ENCODE measurements at places on chromosomes 7 and 10.

GRCh38 chr7:39709768-39710311, 86.5 kb downstream of the RALA start:
- no peak for DNase-seq

- no peak for DNase-seq
These were observed 254.3 kb upstream of the GNAI1 start for GRCh38 chr7:79880312-79880711.

DNA sequence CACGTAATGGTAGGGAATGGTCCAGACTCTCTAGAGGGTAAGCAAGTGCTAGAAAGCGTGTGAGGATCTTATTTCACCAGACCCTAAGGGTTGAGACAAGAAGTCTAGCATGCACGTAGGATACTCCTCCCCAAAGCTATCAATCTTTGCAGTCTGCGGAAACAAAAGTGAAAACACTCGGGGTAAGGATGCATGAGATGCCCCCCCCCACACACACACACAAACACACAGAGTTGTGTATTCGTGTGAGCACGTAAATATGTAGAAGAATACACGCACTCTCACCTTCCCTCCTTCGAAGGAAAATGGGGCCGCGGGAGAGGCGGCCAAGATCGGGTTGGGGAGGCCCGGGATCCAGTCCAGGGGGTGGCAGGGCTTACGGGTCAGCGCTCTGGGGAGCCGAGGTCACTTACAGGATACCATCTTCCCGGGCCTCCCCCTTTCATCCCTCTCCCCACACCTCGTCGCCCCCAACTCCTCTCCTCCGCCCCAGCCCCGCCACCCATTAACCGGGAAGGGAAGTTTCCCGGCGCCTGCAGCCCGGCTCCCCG, 455 bp downstream of the CUL2 start:
- no peak for DNase-seq

DNA sequence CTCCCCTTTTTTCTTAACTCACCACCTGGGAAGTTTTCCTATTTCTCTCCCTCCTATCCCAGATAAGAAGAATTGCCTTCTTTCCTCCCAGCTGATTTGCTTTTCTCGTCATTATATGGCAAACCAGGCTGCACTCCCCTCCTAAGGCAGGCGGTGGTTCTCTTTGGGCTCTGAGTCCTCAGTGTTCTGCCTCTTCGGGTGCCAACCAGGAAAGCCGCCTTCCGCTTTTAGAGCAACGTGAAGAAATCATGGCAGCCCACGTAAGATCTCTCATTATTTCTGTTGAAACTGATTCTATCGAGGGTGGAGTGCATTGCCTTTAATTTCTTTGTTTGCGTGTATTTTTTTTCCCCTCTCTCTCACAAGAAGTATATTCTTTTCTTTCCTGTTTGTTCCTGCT, 141.9 kb downstream of the CUX1 start:
- DNase-seq: no peak

- DNase-seq: no peak
These were observed 96.9 kb upstream of the LRRTM3 start for GRCh38 chr10:66828957-66829356.

DNA sequence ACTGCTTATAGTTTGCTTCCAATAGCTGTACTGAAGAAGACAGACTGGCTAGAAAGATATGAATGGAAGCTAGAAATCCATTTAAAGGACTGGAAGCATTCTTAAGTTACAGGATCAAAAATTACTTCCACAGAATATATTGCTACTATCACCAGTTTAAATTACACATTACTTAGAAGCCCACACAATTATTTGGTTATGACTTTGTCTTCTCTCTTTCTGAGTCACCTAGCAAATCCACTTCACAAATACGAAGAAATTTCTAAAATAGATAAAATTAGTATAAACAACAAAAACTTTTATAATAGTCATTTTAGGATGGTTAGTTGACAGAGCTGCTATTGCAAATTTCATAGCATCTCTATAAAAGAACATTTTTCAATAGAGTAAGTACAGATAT, 108.1 kb downstream of the SNX13 start:
- DNase-seq: no peak

- no peak for DNase-seq
These were observed 109.4 kb downstream of the CDK14 start for GRCh38 chr7:90705391-90706071.

DNA sequence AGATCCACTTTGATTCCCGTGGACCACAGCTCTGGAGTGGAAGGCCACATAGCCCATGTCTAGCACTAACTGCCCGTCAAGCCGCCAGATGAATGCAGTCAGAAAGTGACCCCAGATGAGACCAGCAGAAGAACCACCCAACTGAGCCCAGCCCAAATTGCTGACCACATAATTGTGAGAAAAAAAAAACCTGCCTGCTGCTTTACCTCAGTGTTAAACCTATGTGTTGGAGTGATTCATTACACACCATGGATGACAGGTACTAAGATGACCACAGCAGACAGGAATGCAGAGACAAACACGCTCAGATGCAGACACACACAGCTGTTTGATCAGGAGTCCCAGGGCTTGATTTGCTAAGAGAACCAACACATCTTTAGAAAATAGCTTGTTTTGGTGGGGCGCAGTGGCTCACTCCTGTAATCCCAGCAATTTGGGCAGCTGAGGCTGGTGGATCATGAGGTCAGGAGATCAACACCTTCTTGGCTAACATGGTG, 168.1 kb upstream of the PPP2R2D start:
- DNase-seq: no peak

DNA sequence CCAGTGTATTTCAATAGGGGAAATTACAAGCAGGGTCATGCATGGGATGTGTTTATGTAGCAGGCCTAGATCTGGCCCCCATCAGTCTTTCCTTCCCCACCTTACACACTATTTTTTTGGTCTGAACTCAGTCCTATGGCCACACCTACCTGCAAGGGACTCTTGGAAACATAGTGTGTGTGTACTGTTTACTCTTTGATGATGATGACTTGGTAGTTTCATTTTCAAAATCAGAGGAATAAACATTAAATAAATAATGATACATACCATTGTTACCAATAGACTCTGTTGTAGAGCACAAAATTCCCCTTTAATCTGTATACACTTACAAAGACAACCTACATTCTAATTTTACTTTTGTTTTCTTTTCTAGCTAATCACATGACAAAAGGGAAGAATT, 191.0 kb downstream of the ZEB1 start:
- no peak for DNase-seq

DNA sequence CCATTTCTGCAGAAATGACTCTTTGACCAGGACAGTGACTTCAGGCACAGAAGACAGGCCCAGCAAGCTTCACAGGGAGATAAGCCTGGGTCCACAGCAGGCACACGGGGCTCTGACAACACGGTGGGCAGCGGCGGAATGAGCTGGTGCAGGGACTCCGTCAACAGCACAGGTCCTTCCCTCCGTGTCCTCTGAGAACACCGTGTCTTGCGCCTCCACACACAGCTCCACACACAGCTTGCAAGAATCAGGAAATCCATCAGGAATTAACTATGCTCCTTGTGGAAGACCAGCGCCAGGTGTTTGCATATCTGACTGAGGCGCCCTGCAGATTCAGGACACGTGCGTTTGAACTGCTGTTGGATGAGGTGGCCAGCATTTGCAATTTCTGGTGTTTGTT, 39.6 kb downstream of the TCERG1L start:
- no peak for DNase-seq

DNA sequence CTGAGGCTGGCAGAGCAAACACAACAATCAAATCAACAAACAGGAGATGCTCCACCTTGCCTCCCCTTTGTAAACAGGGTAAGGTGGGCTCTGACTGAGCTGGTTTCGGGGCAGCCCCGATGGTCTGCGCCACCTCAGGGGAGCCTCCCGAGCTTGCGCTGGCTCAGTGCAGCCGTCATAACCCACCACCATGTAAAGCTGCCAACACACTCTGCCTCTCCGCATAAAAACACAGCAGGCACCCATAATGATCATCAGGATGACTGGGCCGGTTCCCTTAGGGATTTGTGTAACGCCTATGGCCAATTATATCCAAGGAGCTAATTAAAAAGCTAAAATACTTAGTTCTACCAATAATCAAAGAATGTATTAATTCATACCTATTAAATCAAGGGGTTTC, 124.5 kb downstream of the PRPF18 start:
- no peak for DNase-seq

GRCh38 chr10:114674346-114674745, 16.3 kb upstream of the ABLIM1 start:
- no peak for DNase-seq

DNA sequence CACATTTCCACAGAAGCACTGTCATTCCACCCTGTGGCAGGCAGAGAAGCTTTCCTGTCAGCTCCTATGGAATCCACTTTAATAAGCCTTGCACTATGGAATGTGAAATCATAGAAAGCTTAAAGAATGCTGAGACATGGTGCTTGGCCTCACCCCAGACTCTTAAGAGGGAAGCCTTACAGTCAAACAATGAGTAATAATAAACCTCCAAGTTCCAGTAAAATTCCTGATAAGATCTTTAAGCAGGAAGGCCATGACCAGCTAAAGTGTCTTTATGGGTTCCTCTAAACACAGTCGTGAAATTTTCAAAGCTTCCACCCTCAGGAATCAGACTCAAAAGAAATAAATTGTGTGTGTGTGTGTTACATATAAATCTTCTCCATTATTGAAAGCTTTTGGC, 11.9 kb upstream of the TEX36 start:
- peak; percentile 41 for DNase-seq

DNA sequence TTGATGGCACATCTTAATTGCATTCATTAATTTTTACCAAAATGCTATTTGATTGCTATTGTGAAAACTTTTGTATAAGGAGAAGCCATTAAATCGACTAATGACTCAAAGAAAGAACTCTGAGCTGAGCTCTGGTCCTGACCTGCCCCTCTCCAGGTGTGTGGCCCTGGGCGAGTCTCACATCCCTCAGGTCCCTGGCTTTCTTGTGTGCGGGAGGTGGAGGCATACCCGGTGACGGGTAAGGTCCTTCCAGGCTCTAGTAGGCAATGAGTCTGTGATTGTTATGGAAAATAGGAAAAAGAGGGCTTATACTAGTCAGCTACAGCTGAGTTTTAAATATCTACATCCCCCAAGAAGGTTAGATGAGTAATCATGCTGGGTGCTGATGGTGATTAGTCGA, 248.1 kb downstream of the GATA3 start:
- no peak for DNase-seq

DNA sequence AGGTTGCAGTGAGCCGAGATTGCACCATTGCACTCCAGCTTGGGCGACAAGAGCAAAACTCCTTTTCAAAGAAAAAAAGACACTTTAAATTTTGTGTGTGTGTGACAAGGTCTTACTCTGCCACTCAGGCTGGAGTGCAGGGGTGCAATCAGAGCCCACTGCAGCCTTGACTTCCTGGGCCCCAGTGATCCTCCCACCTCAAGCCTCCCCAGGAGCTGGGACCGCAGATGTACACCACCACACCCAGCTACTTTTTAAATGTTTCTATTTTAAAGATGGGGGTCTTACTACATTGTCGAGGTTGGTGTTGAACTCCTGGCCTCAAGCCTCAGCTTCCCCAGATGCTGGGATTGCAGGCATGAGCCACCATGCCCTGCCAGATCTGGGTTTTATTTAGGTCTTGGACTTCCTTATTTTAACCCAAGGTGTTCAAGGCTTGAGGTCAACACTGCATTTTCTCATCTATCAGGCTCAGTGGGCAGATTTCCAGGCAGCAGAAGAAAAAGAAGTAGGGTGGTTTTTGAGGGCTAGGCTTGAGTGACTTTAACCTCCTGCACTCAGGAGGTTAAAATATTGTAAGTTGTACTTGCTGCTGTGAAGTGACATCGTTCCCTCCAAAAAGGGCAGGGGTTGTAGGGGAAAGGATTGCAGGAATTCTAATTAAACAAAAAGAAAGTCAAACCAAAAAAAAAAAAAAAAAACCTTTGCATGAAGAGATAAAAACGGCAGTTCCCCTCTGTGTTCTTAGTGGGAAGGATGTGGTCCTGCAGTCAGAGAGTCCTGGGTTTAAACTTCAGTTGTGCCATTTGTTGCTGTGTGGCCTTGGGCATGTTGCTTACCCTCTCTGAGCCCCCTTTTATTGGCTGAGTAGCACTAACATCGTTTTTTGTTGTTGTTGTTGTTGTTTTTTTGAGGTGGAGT, 71.5 kb downstream of the CARD11 start:
- DNase-seq: no peak

GRCh38 chr7:125357676-125358455, 428.2 kb upstream of the POT1 start:
- DNase-seq: no peak

- DNase-seq: no peak
These were observed 473.0 kb upstream of the FOXK1 start for GRCh38 chr7:4209126-4209525.

GRCh38 chr7:86130268-86130667, 513.4 kb upstream of the GRM3 start:
- DNase-seq: no peak

DNA sequence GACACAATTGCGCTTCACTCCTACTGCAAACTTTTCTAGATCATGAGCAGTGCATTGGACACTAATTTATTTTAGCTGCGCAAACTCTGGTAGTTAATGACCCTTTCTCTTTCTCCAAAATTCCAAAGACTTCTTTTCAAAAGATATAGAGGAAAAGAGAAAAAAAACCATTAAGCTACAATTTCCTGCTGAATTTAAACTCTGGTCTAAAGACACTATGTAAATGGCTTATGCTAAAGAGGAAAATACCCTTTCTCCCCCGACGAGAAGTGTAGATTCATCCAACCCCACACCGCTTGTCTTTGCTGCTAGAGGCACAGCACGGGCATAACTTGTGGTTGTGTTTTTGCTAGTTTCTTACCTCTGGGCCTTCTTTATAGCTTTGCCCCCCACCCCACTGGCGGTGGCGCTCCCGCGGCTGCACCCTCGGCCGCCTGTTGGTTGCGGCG, 84.1 kb downstream of the SNX10 start:
- no peak for DNase-seq

- no peak for DNase-seq
These were observed 27.2 kb upstream of the NUB1 start for GRCh38 chr7:151314401-151314800.

GRCh38 chr10:5985029-5985428, 7.7 kb upstream of the IL15RA start:
- DNase-seq: no peak

DNA sequence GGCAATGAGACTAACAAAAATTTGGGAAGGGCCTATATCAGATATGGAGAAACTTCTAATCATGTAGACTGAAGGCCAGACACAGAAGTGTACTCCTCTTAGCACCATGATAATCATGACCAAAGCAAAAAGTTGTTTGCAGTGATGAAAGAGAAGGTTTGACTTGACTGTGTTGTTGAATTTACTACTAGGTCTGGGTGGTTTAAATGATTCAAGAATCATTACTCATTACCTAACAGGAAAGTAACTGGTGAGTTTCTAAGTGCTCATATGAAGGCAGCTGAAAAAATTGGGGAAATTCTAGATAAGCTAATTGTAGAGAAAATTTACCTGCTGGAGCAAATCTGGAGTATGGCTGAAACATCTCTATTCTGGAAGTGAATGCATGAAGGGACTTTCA, 451.5 kb upstream of the SORCS1 start:
- DNase-seq: no peak

GRCh38 chr10:102652170-102652916, 8.1 kb downstream of the TRIM8 start:
- DNase-seq: no peak
